ENCODE measurements at places on chromosomes 6 and 20. TPM values are rescaled to one million over a fixed set of nuclear protein-coding genes. Genes with fewer than 3 reads are reported as not detected.

IL20RA gene
- total RNA-seq = 0.33 TPM

HLA-DOA gene
- total RNA-seq = not detected

VSX1 gene
- not detected for total RNA-seq

DNA sequence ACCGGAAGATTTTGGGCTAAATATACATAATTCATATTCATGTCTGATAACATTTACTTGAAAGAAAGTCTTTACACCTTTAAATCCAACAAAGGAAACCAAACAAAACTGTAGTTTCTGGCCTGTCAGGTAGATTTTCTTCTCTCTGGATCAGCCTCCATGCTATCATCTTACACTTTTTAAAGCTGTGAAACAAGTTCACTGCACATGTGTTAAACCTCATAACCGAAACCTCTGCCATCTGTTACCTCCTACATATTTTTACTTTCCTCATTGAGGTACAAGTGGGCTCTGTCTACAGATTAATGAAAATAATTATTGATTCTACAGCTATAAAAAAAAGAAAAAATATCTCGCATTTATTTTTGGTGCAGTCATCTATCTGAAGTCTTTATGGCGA, 149.9 kb downstream of the RALGAPA2 start:
- DNase-seq = no peak

DNA sequence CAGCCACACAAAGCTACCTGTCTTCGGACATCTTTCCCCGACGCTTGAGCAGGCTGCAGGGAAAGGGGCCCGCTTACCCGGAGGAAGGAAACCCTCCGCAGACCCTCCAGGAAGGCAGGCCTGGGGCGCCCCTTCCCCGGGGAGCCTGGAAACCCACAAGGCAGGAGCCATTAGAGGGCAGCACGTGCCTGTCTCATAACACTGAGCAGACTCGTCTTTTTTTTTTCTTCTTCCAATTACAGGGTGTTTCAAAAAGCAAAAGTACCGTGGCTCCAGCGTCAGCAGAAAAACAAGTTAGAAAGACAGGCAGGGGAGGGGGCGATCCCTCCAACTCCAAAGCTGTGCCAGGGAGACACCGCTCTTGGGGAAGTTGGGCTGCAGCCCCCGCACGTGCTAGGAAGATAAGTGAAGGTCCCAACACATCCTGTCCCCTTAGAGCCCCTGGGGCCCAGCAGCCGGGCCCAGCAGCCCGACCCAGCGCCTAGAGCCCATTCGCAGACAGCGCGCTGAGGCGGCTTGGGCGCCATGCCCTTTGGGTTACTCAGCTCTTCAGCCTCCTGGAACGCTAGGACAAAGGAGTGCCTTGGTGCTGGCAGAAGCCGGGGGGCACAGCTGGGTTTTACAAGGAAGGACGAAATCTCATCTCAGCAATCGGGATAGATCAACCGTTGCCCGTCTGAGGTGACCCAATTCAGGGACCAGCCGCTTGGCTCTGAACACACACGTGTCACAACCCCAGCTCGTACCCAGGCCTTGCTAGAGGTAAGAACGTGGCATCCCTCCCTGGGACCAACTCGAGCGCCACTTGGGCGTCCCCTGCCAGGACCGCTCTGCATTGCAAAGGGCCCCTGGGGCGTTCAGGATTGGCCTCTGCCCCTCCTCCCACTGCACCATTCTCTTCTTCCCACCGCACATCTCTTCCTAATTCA, 136.3 kb downstream of the LY86 start:
- DNase-seq = peak; percentile 89

GRCh38 chr6:89669002-89669401, 30.5 kb upstream of the LYRM2 start:
- peak; percentile 56 for DNase-seq

All from fibroblast of lung (primary cell).